Activated T-cell treated with anti-CD3 and anti-CD28 coated beads, Interleukin-2, amount 50 U/mL, for 4 hours (primary cell): ENCODE measurements at places on chromosomes 16 and 17. TPM values are rescaled to one million over a fixed set of nuclear protein-coding genes. Genes with fewer than 3 reads are reported as not detected.

- DNase-seq, result no peak
Measured at GRCh38 chr17:36498155-36498554, 11.7 kb downstream of the ZNHIT3 start.

GRCh38 chr16:22692916-22693637 is 120.9 kb upstream of the HS3ST2 start:
- DNase-seq, result no peak

DNA sequence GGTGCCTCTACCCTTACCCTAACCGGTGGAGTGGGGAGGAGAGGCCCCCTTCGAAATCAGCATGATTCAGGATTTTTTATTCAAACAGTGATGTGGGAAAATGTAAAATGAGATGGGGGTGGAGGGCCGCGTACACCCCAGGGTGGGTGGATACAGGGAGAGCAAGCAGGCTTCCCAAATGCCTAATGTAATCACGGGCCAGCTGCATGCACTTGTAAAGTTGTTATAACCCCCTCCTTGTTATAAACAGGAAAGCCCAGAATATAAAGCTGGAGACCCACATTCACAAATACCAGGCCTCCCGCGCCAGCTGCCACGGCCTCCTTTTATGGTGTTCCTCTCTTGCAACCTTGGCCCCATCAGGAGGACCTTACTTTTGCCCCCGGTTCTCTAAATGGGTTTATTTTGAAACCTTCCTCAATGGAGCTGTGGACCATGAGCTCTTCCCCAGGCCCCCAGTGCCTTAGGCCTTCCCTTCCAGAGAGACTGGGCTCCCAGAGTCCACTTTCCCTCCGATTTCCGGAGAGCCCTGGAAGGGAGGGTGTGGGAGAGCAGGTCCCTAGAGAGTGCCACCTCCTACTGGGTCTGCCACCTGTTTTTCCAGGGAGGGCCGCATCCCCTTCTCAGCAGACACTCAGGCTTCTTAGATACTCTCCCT is 906 bp upstream of the FOXL1 start:
- DNase-seq, result no peak

The ZNF764 gene
- total RNA-seq, result 21.2 TPM

GRCh38 chr16:10441726-10442125 is 55.9 kb downstream of the ATF7IP2 start:
- no peak for DNase-seq

DNA sequence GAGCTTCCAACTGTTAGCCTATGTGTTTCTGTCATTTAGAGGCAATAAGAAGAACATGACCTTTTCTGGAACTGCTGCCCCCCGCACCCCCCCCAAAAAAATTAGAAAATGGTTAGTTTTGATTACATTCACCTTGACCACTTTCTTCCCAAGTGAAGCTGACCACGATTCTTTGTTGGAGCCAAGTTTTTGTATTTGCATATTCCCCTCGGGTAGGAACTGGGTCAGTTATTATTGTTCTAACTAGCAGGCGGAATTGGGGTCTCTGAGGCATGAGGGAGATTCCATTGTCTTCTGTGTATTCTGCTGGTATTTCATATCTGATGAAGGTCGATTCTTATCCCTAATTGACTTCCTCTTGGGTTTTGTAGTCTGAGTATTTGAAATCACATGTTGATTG is 231.6 kb downstream of the PRKCA start:
- DNase-seq, result no peak

DNA sequence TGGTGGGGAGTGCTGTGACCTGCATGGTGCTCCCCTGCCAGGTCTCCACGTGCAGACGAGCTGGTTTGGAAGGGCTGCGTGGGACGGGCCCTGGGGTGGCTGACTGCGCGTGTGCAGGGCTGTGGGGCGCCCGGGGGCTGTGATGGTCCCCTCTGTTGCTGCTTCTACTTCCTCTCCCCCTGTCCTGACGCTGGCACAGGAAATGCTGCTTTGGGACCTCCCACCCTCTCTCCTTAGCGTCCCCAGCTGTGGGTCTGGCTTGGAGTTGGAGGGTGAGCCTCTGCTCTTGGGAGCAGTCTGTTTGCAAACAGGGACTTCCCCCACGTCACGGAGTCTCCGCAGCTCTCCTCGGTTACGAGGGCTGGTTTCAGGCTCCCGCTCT is 35.2 kb downstream of the TSC2 start:
- DNase-seq, result no peak

The C17orf107 gene
- 2.7 TPM for total RNA-seq

- no peak for DNase-seq
Measured at GRCh38 chr16:17380613-17381012, 90.1 kb downstream of the XYLT1 start.

DNA sequence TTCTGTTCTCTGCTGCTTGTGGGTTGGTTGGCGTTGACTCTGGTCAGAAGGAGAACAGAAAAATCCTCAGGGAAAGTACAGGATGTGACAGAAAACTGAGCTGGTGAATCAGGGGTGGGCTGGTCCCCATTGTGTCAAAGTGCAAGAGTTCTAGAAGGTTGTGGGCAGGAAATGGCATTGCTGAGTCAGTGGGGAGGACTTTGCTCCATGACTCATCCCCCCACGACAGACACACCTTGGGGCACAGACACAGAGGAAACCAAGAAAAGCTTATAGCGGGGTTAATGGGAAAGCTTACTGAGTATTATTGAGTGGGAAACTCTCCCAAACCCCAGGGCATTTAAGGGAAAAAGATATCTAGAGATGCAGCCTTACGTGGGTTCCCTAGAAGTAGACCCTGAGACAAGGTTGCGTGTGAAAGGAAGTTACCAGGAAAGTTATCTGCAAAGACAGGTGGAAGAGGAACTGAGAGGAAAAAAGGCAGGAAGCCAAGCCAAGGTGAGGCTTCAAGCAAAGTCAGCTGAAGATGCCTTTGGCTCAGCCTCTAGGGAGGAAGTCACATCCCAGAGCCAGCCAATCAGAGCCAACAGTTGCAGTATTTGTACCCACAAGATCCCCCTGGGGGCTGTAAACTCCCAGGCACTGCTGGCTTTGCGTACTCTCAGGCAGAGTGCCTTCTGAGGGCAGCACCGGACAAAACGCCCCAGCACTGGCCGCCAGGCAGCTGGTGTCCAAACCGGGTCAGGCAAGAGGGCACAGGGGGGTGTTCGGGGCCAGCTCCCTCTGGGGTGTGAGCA is 86.4 kb downstream of the FOXL1 start:
- no peak for DNase-seq

DNA sequence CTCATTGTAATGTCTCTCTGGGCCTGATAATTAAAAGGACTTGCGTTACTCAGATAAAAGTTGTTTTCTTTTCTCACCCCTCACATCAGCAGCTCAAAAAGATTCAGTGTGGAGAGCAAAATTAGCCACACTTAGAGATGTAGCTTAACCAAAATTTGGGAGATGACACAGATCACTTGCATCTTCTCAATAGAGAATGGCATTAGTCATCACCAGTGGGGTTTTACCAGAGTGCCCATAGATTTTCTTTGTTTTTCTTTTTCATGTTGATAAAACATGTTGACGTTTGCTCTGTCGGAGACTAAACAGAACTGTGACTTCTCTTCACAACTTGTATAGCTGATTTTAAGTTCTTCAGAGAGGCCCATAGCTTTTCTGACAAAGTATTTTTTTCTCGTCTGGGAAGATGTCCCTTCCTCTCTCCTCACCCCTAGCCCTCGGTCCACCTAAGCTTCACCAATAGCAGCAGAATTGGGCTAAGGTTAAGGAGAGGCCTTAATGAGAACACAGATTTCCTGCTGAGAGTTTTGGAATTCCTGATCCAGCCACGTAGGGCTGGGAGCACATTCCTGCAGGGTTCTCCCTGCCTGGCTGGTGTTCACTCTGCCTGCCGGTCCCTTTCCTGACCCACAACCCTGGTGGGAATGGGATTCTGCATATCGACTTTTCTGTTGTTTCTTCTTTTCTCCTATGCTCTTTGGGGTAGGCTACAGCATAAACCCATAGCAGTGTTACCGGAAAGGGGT is 92.6 kb downstream of the CACNG3 start:
- DNase-seq, result no peak

The RNF222 gene
- total RNA-seq, result 0.13 TPM

DNA sequence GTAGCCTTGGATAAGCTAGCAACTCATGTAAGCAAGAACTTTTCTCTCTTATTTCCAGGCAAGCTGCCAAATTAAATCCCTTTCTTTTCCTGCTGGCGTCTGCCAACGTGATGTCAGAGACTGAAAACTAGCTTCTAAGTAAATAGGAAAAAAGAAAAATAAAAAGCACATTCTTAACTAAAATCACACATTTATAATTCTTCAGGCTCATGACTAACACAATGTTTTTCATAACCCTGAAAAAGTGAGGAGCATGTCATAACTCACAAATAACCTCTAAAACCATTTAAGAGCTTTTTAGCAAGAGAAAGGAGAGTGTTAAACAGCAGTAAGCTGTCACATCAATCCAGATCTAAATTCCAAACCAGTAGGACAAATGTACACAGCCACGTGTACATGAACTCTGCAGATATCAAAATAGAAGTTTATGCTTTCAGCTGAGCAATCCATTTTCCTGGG is 110.0 kb downstream of the N4BP1 start:
- DNase-seq, result no peak

DNA sequence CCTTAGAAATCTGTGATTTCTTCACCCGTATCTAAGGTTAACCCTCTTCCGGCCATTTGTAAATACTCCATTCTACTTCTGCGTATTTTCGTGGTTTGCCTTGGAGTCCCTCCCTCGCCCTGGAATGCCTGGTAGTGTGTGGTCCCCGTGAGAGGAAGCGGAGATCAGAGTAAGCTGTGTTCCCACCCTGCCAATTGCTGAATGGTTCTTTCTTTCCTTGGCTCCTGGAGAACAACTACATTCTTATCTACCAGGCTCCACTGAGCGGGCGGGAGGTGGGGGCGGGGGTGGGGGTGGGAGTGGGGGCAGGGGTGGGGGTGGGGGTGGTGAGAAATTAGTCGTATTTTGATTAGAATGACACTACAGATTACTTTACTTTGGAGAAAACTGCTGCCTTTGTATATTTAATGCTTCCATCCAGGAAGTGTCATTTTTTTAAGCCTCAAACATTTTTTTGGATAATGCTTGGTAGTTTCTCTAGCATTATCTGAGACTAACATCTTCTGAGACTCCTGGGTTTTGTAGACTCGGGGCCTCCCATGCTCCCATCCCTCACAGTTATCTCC is 20.9 kb upstream of the FASN start:
- DNase-seq, result no peak

The CBFA2T3 gene
- 1.3 TPM for total RNA-seq

- DNase-seq, result no peak
Measured at GRCh38 chr17:19378416-19379360, at the start of gene MAPK7. MAPK7 (plus strand) TSS chr17:19378498; CDS start chr17:19378901, 403 bp downstream.

The KRT25 gene
- total RNA-seq, result not detected

The WNT9B gene
- not detected for total RNA-seq

DNA sequence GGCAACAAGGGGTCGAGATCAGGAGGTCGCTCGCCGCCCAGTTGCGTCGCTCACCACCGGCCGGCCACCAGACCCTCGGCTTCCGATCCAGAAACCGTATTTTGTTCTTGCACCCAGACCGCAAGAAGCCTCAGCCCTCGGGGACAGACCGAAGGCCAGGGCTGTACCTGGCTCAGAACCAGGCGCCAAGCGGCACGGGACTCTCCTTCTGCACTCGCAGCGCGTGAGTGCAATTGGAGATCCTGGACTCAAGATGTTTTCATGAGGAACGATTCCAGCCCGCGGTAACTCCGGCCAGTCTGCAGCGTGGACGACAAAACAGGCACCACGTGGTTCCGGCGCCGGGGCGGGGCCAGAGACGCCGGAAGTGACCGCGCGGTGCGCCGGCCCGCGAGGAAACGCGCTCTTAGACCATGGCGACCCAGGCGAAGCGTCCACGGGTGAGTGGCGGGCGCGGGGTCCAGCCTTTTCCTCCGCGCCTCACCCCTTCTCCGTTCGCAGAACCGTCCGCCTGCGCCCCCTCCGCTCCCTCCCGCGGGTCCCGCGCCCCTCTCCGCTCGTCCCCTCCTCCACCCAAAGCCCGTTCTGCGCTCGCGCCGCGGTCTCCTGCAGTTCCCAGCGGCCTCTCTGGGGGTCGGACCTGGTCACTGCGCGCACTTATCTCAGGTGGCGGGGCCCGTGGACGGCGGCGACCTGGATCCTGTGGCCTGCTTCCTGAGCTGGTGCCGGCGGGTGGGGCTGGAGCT is at the start of gene SETD6:
TSS of gene SETD6 (plus strand) at position 393 of the 746 bp plus-strand sequence. CDS start at position 414, 21 bp downstream.
- DNase-seq, result peak; percentile 65

GRCh38 chr17:41775394-41776226 is 10.9 kb downstream of the JUP start:
- no peak for DNase-seq

GRCh38 chr16:77548151-77548550 is 113.3 kb upstream of the ADAMTS18 start:
- no peak for DNase-seq

GRCh38 chr17:63156986-63157385 is 191.0 kb downstream of the TANC2 start:
- DNase-seq, result no peak

The KRTAP9-4 gene
- total RNA-seq, result not detected

DNA sequence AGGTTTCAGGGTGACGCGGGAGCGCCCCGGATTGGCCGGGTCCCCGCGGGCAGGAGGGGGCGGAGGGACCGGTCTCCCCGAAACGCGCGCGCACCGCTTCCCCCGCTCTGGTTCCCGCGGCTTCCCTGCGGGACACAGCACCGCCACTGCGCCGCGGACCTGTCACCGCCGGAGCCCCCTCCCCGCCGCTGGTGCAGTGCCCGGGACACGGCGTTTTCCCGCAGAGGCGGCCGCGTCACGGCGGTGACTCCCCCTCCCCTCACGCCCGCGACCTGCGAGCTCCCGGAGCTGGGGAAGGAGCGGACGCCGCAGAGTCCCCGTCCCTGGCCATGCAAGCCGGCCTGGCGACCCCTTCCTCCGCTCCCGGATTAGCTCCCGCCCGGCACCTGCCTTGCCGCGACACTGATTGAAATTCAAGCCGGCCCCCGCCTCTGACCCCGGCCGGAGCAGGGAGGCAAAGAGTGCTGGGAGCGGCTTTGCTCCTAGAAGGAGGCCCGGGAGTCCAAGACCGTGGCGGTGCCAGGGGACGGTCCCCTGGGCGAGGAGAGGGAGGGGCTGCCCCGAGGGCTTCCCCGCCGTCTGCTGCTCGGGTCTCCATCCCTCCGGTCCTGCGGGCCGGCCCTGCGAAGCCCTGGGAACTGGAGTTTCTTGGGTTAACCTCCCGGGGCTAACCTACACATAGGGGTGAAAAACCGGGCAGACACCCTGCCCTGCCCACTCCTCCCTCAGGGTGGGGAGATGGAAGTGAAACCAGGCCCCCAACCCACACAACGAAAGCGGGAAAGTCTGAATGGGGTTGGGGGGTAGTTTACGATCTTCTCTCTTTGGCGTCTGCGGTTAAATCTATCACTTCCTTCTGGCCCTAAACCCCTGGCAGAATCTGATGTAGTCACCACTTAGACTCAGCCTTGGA is 1.0 kb downstream of the RHBDL3 start:
- DNase-seq, result peak; percentile 9

- no peak for DNase-seq
Measured at GRCh38 chr17:64099543-64099942, 30.4 kb downstream of the ERN1 start.

The HEATR9 gene
- not detected for total RNA-seq

The EME1 gene
- total RNA-seq, result 13.3 TPM

The FBXW10B gene
- 0.87 TPM for total RNA-seq

The HP gene
- total RNA-seq, result 8.2 TPM
